ENCODE measurements at places on chromosomes 1 and 21. TPM values are rescaled to one million over a fixed set of nuclear protein-coding genes. Genes with fewer than 3 reads are reported as not detected.

DNA sequence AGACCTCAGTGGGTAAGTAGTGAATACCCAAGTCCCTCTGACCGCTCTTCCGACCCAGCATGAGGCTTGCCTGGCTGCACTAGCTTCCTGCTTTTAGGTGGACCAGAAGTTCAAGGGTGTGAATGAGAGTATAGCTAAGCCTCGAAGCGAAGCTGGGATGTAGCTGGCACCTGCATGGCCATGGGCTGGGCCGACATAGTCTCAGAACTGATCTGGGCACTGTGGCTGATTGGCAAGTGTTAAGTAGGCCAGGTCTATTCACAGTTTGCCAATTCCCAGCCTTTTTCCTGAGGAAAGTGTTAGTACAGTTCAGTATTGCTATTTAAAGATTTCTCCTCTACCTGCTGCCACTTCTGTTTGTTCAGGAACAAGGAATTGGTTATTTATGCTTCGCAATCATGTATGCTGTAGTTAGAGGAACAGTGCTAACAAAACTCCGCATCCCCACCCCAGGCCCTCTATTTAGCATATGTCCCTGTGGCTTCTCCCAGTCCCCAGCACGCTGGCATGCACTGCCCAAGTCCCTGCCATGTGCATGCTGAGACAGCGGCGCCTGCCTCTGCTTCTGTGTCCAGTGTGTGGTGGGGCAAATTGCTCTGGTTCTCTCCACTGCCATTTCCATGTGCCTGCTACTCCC is 16.3 kb downstream of the SPATA46 start:
- H3K27me3 ChIP-seq, result no peaks in the 10 kb centered on the region
- H3K27ac ChIP-seq, result no peak overlapping the region
- no peak for DNase-seq
- H3K36me3 ChIP-seq, result no peaks in the 10 kb centered on the region
- no peak overlapping the region for H3K4me3 ChIP-seq

DNA sequence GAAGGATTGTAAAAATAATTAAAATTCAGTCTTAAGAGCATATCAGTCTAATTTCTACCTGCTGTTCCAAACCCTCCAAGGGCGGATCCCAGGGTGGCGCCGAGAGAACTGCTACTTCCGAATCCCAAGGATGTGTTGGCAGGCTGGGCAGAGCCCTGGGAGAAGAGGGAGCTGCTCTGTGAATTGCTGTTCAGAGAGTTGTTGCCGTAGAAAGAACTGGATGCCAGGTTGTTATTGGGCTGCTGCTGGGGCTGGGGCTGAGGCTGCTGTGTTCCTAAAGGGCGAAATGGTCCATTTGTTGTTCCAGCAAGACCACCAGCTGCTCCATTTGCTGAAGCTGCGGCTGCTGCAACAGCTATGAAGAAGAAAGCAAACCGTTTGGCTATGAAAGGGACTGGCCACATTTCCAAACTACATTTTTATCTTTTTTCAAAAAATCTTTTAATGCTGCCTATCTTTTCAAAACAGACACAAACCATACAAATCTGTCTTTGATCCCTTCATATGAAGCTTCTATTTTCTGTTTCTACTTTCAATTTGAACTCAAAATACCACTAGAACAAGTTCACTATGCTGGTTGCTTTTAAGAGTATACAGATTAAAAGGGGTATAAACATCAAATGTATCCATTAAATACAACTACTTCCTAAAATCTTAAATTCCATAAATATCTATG is 57.5 kb upstream of the SDC3 start:
- no peak overlapping the region for H3K4me3 ChIP-seq
- peaks cover 95% of the 10 kb centered on the region for H3K36me3 ChIP-seq
- DNase-seq, result no peak
- H3K27ac ChIP-seq, result no peak overlapping the region
- H3K27me3 ChIP-seq, result no peaks in the 10 kb centered on the region
- H3K4me1 ChIP-seq, result no peaks in the 10 kb centered on the region

ZNF593OS gene
- total RNA-seq, result not detected

OLFML3 gene
- total RNA-seq, result 14.8 TPM

SMCP gene
- not detected for total RNA-seq

Data from endodermal cell (in vitro differentiated cells).